H1 (cell line): ENCODE measurements at places on chromosomes 1 and 21. TPM values are rescaled to one million over a fixed set of nuclear protein-coding genes. Genes with fewer than 3 reads are reported as not detected.

GRCh38 chr1:177983482-177984135 is 13.8 kb upstream of the SEC16B start:
- DNase-seq, result no peak
- H3K4me3 ChIP-seq, result no peak overlapping the region
- no peaks in the 10 kb centered on the region for H3K27me3 ChIP-seq
- no peaks in the 10 kb centered on the region for H3K4me1 ChIP-seq
- H3K36me3 ChIP-seq, result no peaks in the 10 kb centered on the region

GRCh38 chr21:28771790-28772501 is 220.7 kb downstream of the LTN1 start:
- H3K36me3 ChIP-seq, result no peaks in the 10 kb centered on the region
- H3K27ac ChIP-seq, result no peak overlapping the region
- H3K4me3 ChIP-seq, result no peak overlapping the region
- H3K27me3 ChIP-seq, result no peaks in the 10 kb centered on the region

- no peaks in the 10 kb centered on the region; the same call in 1 of the 2 replicates for H3K4me1 ChIP-seq
- H3K27ac ChIP-seq, result no peak overlapping the region
- H3K36me3 ChIP-seq, result no peaks in the 10 kb centered on the region
- peaks cover 80% of the 10 kb centered on the region for H3K27me3 ChIP-seq
- no peak for DNase-seq
- no peak overlapping the region for H3K4me3 ChIP-seq
These were observed 19.7 kb upstream of the ARF1 start for GRCh38 chr1:228062812-228063211.

Gene FCRL4
- total RNA-seq, result not detected in 2 replicates

Gene OR6K3
- total RNA-seq, result not detected in 2 replicates

Gene NCF2
- not detected in 2 replicates for total RNA-seq
